ENCODE measurements at places on chromosomes 7 and 10. TPM values are rescaled to one million over a fixed set of nuclear protein-coding genes. Genes with fewer than 3 reads are reported as not detected.
A peak's percentile ranks its signal among the peaks of the same experiment; 100 is the strongest.

DNA sequence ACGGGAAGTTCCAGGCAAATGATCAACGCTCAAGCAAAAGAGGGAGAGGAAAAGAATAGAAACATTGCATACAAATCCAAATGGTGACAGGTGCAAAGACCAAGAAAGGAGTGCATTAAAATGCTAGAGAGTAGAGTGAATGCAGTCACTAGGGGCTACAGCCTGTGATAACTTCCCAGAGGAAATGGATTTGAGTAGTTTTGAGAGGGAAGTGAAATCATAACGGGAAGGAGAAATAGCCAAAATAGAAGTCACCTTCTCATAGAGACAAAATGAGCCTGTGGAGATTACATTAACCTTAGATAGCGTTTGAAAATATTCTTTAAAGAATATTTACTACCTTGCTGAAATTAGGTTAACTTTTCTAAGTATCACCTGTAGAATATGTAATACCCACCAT, 26.5 kb downstream of the NUP42 start:
- DNase-seq, result no peak

DNA sequence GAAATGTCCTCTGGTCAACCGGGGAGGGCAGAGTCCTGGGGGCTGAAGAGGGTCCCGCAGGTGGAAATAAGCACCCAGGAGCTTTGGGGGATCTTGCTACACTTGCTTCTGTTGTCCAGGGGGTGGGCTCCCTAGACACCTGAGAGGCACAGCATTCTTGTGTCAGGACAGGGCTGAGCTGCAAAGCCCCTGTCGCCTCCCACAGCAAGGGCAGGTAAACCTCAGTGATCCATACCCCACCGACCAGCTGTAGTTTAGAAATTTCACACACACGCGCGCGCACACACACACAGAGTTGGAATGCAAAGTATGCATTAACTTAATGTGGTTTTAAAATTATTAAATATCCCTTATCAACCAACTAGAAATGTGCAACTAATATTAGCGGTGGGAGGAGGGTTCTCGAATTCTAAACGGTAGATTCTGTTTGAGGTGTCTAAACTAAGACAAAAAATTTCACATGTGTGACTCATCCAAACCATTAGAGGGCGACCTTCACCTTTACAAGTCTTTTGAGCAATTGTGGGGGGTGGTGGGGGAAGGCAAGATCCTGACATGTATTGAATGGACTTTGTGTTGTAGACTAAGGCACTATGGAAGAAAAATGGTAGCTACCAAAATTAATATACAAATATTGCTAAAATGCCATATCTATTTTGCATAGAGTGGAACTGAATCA, 34.3 kb upstream of the PTF1A start:
- DNase-seq, result peak; percentile 32

GRCh38 chr10:3135006-3135405, 37.6 kb downstream of the PITRM1 start:
- DNase-seq, result no peak

- DNase-seq, result no peak
These were observed 93.0 kb upstream of the NPS start for GRCh38 chr10:127456122-127456521.

- no peak for DNase-seq
These were observed 565 bp upstream of the INA start for GRCh38 chr10:103276251-103276895.

GRCh38 chr10:10911471-10911921, 106.2 kb upstream of the CELF2 start:
- peak; percentile 62 for DNase-seq

- no peak for DNase-seq
These were observed 13.4 kb downstream of the BUD31 start for GRCh38 chr7:99422186-99422585.

- peak; percentile 89 for DNase-seq
These were observed 509.7 kb upstream of the AKR1E2 start for GRCh38 chr10:4316161-4316810.

DNA sequence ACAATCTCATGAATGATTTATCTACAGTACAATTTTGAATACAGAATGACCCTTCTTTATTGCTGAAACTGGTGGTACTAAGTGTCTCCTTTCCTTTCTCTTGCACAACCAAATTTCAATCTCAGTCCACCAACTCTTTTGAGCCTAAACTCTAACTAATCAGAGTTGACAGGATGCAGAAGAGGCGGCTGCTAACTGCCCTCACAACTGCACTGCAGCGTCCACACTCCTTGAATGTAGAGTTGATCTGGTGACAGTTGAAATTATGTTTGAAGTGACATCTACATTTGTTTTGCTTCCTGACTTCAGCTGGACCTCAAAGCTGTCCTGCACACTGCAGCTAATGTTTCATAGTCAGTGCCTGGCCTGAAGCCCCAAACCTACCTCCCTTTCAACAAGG, 139.6 kb downstream of the ZMYND11 start:
- no peak for DNase-seq

DNA sequence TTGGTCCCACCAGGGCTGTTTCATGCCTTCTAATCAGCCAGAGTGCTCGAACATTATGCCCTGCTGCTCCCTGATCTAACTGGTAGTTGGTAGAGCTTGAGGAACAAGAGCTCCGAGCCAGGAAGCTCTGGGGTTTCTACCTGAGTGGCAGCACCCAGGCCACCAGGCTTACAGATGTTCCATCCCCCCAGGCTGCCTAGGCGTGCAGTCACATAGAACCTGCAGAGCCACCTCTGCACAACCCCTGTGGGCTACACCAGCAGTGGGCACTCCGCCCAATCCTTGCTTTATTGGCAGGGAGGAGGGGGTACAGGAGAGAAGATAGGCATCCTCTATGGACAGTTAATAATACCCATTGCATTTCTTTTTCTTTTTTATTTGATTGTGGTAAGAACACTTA, 21.8 kb downstream of the MAP3K8 start:
- DNase-seq, result no peak

DNA sequence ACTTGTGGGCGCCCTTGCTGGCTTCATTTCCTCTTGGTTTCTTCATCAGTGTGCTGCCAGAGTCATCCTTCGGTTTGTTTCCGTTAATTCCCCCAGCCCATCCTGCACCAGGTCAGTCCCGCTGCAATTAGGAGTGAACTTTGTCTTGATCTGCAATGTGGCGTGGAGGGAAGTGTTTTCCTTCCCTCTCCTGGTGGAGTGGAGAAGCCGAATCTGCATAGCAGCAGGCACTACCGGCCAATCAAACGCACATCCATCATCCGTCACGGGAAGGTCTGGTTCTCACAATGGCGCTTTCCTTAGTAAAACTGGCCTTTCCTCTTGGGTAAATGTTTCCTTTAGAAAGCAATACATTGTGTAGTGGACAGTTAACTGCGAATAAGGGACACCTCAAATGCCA, 337.5 kb downstream of the CXCL12 start:
- DNase-seq, result peak; percentile 44

GRCh38 chr10:99966306-99966705, 43.4 kb downstream of the DNMBP start:
- DNase-seq, result peak; percentile 99

DNA sequence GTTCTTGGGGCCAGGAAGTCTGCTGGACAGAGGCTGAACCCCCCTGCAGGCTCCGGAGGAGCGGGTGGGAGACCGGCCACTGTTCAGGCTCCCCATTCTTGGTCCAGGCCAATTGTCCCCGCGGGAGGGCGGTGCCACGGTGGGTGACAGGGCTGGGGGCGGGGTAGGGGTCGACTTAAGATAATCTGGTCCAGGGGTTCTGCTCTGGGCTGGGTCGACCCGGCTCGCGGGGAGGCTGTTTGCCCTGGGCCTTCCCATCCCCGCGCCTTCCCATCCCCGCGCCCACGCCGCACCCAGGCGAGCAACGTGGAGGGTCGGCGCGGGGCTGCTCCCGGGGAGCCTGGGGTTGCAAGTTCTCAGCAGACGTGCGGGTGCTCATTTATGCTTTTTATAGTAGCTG, 7.3 kb upstream of the GLRX3 start:
- DNase-seq, result no peak

DNA sequence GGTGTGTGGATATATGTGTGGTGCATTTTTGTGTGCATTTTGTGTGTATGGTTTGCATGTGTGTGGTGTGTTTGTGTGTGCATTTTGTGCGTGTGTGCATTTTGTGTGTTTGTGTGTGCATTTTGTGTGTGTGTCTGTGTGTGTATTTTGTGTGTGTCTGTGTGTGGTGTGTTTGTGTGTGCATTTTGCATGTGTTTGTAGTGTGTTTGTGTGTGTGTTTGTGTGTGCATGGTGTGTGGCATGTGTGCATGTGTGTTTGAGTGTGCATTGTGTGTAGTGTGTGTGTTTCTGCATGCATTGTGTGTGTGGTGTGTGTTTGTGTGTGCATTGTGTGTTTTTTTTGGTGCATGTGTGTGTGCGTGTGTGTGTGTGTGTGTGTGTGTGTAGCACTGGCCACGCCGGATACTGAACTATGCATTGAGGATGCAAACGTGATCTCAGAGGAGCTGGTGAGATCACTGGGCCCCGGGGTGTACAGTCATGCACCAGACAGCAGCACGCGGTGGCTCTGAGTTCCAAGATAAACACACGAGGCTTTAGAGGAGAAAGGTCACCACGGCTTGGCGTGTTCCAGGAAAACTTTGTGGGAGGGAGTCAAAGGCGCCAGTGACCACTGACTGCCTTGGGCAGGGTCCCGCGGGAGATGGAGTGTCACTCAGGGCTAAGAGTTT, 106.6 kb upstream of the SHH start:
- peak; percentile 97 for DNase-seq

- no peak for DNase-seq
These were observed 33.8 kb upstream of the SFMBT2 start for GRCh38 chr10:7444551-7445121.

DNA sequence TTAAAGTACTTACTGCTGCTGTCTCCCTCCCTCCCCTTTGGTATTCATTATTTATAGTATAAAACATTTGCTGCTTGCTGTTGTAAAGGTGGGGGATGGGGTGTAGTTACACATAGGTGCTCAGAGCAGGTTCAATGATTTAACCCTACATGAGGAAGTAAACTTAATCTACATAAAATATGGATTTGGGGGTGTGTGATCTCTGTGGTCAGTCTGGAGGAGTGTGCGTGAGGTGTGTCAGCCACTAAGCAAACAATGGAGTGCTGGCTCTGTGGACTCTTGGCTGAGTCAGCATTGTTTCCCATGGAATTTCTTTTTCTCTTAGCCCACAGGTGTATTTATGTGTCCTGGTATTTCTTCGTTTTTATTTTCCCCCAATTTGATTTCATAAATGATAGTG, 133.9 kb downstream of the AUTS2 start:
- no peak for DNase-seq

DNA sequence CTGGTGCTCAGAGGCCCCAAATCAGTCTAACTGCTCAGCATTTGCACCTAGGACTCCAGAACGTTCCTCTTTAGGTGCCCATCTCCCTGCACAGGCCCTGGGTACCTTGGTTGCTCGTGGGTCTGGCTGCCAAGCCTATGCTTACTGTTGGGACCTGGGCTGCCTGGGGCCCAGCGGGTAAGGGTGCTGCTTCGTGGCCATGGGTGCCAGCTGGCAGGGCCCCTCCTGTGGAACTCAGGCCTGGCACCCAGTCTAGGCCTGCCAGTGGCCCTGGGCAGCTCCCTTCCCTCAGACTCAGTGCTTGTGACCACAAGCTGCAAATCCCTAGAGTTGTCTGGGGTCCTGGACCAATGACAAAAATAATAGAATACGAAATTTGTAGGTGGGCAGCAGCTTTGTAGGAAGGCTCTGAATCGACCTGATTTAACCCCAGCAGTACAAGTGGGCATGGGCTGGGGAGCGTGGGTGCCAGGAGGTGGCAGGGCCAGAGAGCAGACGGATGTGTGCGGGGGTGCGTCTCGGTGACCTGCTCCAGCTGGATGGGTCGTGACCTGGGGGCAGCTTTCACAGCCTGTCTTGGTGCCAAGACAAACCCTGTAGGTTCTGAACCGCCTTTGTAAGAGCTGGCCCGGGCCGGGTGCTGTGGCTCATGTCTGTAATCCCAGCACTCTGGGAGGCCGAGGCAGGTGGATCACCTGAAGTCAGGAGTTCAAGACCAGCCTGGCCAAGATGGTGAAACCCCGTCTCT, 69.7 kb downstream of the MKI67 start:
- no peak for DNase-seq

TMEM130 gene
- 0.37 TPM for total RNA-seq

TAS2R4 gene
- 0.20 TPM for total RNA-seq

TET1 gene
- total RNA-seq, result 2.8 TPM

LARP4B gene
- total RNA-seq, result 24.0 TPM

TFR2 gene
- total RNA-seq, result 1.6 TPM
